ENCODE measurements at places on chromosomes 13 and 19.

- DNase-seq = no peak
These were observed 597.8 kb upstream of the SLC10A2 start for GRCh38 chr13:103663996-103664395.

GRCh38 chr13:102970542-102970941, 95.7 kb downstream of the SLC10A2 start:
- DNase-seq = no peak

- DNase-seq = no peak
These were observed 1.1 kb upstream of the PTGER1 start for GRCh38 chr19:14476327-14476672.

DNA sequence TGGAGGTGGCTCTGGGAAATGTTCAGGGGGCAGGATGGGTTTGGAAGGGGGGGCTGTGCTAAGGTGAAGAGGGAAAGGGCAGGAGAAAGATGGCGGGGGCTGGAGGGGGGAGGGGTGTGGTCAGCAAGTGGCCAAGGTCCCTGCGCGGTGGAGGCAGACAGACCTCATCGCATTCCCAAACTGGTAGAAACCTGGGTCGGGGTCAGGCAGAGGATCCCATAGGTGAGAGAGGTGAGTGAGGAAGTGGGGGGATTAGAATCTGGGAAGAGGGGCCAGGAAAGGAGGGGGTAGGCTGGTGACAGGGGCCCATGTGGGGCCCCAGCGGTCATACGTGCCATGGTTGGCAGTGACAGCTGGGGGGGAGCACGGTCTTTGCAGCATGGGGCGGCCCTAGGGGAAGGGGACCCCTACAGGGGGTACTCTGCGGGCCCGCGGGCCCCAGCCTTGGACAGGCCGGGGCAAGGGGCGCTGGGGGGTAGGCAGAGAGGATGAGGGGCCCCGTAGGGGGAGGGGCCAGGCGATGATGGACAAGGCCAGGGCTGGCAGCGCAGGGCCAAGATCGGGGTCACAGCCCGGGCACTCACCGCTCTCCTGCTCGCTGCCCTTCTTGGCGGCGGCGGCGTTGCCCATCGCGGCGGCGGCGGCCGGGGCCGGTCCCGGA, 514 bp downstream of the PRKACA start:
- no peak for DNase-seq

DNA sequence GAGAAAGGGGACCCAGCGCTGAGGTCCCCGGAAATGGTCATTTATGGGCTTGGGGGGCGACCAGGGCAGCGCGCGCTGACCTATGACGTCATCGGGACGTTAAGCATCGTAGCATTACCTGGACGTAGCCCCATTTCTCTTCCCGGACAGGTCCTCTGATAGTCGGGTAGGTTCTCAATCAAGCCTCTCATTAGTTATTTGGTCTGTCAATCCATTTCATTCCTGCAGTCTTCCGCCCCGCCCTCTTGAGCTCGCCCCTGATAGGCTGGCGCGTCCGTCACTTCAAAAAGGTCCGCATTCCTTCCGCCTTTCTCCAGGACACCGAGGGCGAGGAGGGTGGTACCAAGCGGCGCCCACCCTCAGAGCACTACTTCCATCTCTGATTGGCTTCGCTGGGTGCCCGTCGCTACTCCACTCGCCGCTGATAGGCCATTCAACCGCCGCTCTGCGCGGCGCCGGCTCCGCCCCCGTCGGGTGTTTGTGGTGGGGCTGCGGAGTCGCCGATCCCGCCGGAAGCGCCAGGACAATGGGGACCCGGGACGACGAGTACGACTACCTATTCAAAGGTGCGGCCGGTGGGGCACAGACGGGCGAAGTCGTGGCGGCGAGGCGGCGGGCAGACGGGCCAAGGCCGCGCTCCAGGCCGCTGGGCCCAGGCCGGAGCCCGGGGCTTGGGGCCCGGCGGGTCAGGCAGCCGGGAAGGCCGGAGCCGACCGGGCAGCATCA, at the start of gene RAB11B:
Gene RAB11B (plus strand): TSS at position 470 of the 726 bp plus-strand sequence. CDS start 57 bp downstream, at position 527.
- DNase-seq = peak; percentile 100

GRCh38 chr13:75785130-75785529, 149.0 kb downstream of the LMO7 start:
- peak; percentile 71 for DNase-seq

GRCh38 chr19:36449059-36449670, 30.7 kb upstream of the ZFP82 start:
- DNase-seq = no peak

- peak; percentile 34 for DNase-seq
These were observed 583 bp downstream of the TECR start for GRCh38 chr19:14530005-14530348.

DNA sequence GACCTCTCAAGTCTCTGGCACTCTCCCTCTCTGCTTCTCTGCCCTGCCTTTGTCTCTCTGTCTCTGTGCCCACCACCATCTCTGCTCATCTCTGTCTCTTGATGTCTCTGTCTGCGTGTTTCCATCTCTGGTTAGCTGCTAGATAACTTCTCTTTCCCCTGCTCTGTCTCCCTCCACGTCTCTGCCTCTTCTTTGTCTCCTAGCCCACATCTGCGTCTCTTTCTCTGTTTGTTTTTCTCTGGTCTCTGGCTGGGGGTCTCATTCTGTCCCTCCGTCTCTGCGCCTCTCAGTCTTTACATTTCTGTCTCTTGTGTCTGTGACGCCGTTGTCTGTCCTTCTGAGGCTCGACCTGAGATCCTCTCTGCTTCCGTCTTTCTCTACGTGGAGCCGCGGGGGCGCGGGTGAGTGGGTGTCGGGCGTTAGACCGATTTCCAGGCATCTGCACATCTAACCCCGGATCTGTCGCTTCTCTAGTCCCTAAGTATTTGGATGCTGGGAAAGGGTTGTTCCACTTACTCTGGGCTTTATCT, 386 bp downstream of the GIPR start:
- no peak for DNase-seq

GRCh38 chr13:51590971-51591627, 6.8 kb downstream of the WDFY2 start:
- DNase-seq = peak; percentile 98

DNA sequence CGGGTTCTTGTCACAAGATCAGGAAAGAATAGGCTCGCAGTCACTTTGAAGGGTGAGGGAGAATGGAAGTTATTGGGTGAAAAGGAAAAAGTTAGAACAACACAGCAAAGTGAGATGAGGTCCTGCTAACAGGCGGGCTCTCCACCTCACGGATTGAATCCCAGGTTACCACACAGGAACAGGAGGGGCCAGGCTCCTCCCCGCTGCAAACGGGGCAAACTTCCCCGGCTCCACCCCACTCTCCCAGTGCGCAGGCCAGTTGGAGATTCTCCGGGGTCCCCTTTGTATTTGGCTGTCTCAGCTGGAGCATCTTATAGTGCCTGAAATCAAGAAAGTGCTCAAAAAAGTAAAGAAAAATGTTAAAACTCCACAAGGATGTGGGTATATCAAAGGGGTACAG, 78.3 kb upstream of the IPO5 start:
- no peak for DNase-seq

GRCh38 chr19:17648097-17648660, 40.0 kb downstream of the UNC13A start:
- DNase-seq = no peak

GRCh38 chr13:59391696-59392095, 772.0 kb downstream of the DIAPH3 start:
- peak; percentile 70 for DNase-seq

- no peak for DNase-seq
These were observed 2.6 kb downstream of the HMG20B start for GRCh38 chr19:3575260-3575741.

- no peak for DNase-seq
These were observed 15.7 kb downstream of the ZNF444 start for GRCh38 chr19:56156768-56157167.

DNA sequence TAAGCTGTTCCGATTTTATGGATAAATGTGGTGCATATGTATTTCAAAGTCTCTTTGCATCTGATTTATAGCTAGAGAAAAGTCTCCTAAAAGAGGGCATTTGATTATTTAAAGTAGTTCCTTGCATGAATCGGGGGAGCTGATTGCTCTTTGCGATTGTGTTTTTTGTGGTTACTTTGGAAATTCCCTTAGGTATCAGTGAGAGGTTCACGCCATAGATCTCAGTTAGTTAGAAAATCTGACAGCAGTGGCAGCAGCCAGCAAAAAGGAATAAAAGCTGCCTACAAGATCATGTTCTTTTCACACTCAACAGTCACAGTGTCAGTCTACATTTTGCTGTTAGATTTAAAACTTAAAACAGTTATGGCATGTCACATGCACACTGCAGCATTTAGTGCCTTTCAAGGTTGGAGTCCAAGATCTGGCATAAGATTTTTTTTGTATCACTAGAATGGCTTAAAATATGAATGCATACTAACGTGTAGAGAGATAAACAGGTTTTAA, 436.5 kb upstream of the PCDH20 start:
- no peak for DNase-seq

DNA sequence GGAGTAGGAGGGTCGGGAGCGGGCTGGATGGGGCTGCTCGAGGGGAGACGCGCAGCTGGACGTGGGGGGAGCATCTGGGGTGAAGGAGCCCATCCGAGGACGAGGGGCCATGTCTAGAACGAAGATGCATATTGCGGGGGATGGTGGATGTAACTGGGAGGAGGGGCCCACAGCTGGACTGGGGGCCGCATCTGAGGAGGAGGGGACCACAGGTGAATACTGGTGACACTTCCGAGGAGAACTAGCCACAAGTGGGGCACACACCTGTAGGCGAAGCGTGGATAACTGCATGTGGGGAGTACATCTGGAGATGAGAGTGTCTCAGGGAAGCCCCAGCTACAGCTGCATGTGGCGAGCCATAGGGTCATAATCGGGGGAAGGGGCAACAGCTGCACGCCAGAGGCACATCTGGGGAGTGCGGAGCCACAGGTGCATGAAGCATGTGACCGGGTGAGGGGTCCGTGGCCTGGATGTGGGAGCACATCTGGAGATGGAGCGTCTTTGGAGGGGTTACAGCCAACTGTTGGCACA, 402 bp downstream of the ZSWIM9 start:
- DNase-seq = no peak

DNA sequence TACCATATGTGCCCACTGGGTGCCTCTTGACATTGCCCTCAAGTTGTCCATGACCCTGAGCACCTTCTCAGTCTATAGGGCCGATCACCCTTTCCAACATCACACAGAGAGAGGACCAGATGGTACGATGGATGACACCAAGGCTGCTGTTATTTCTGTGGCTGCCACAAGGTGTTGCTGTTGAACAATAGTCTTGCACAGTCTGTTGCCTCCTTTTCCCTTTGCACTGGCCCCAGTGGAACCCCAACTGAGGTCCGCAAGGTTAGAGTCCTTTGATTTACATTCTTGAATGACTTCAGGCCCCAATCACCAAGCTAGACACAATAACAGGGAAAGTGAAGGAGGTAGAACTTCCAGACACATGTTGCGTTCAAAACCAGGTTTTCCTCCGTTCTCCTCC, 52.0 kb downstream of the TINCR start:
- no peak for DNase-seq

DNA sequence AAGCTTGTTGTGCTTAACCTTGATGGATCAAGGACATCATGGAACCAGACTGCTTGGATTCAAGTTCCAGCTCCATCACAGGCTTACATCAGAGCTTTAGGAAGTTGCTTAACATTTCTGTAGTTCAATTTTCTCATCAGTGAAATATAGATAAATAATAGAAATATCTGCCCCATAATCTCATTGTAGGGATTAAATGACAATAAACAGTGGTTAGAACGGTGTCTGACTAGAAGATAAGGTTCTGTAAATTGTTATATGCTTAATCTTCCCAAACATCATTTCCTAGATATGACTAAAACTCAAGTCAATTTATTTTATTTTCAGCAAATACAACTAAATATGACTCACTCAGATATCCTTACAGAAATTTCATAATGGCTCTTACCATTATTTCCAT, 83.5 kb downstream of the SLITRK1 start:
- peak; percentile 22 for DNase-seq

GRCh38 chr13:73672492-73672891, 461.7 kb downstream of the KLF12 start:
- DNase-seq = no peak
